Inflammatory macrophage treated with lipopolysaccharide for 1 hour (primary cell): ENCODE measurements at places on chromosomes 5 and 9.

DNA sequence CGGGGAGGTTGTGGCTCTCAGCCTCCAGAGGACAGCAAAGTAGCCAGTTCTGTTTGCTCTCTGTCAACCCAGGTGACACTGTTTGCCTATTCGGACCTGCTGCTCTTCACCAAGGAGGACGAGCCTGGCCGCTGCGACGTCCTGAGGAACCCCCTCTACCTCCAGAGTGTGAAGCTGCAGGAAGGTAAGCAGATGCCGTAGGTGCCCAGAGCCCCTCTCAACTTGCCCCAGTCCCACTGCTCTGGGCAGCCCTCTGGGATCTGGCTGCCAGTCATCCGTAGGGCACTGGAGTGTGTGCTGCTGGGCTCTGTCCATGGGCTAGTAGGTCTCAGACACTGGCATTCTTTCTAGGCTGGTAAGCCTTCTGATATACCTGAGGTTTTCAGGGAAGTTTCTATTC is 59.3 kb downstream of the RGS3 start:
- DNase-seq: no peak

DNA sequence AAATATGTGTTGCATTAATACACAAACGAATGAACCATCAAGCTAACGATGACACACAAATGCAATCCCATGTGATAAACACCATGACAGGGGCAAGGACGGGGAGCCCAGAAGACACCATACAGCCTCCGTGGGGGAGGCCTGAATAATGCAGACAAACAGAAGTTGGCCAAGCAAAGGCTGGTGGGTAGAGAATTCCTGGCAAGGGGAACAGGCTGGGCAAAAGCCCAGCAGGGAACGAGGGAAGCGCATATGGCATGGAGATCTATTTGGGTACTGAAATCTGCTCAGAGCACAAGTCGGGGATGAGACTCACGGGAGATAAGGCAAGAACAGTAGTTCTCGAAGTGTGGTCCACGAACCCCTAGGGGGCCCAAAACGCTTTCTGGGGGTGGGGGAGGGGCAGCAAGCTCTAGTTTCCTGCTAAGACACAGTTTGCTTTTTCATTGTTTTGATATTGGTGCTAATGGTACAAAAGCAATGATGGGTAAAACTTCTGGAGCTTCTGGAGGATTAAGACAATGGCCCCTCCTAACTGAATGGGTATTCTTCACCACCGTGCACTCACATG is 42.9 kb upstream of the FBXW11 start:
- DNase-seq: no peak

DNA sequence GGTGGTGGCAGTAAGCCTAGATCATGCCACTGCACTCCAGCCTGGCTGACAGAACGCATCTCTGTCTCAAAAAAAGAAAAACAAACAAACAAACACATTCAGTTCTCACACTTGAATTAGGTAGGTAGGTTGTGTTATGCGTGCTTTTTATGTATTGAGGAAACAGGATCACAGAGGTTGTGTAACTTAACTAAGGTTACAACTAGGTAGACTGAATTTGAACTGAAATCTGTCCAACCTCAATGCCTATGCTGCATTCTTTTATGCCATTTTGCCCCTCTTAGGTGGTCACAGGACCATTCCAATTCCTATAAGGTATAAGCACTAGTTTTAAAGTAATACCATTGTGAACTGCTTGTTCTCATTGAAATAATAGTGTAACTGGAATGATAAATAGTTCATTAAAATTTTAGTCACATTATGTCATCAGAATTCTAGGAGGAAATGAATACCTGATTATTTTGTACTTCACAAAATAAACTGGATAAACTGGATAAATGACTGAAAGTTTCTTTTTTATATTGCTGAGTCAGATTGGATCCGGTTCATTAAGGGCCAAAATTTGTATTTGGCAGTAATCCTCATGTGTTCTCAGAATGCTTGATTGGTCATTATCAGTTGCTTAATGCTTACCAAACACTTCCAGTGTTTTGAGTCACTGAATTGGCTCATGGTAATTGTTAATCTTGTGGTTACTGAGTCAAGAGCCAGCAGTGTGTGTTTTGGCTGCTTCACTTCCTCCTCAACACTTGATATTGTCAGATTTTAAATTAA is 7.1 kb downstream of the UBAP1 start:
- peak; percentile 96 for DNase-seq

DNA sequence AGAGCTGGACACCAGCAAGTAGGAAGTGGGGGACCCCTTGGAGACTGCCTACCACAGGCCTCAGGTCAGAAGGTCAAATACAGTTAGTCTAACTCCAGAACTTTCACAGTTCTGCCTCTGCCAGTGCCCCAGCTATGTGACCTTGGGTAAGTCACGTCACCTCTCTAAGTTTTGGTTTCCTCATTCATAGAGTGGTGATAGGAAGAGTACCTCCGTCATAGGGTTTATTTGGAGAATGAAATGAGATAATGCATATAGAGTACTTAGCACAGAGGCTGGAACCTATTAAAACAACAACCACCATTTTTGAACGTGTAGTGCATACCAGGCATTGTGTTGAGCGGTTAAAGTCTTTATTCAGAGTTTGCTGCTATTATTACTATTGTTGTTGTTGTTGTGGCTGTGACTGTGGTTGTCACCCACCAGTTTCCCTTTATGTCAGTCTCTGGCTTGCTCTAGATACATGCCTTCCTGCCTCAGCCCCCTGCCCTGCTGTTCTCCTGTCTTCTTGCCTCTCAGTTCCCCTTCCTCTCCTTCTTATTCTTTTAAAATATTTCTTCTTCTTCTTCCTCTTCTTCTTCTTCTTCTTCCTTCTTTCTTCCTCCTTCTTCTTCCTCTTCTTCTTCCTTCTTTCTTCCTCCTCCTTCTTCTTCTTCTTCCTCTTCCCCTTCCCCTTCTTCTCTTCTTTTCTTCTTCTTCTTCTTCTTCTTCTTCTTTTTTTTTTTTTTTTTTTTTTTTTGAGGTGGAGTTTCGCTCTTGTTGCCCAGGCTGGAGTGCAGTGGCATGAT is 67.8 kb downstream of the RALGPS1 start:
- no peak for DNase-seq

DNA sequence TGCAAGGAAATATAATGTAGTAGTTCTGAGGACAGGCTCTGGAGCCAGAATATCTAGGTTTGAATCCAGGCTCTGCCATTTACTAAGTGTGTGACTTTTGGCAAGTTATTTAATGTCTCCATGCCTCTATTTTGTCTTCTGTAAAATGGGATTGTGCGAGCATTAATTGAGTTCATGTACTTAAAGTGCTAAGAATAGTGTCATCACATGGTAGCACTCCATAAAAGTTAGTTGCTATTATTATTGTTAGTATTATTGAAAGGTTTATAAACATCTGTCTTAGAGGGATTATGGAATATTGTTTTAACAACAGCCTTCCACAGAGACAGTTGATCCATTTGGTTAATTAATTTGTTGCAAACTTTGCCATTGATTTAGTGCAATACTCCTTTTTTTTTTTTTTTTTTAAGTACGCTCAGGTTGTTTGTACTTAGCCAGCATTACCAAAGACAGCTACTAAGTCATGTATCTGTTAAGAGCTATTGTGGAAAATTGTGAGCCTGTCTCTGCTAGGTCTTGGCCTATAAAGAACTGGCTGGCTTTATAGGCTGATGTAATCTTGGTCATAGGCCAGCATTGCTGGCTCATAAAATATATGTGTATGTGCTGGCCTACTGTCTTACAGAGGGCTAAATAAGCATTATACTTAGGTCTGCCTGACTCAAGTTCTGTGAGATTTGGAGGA is 174.7 kb downstream of the WDR70 start:
- no peak for DNase-seq

DNA sequence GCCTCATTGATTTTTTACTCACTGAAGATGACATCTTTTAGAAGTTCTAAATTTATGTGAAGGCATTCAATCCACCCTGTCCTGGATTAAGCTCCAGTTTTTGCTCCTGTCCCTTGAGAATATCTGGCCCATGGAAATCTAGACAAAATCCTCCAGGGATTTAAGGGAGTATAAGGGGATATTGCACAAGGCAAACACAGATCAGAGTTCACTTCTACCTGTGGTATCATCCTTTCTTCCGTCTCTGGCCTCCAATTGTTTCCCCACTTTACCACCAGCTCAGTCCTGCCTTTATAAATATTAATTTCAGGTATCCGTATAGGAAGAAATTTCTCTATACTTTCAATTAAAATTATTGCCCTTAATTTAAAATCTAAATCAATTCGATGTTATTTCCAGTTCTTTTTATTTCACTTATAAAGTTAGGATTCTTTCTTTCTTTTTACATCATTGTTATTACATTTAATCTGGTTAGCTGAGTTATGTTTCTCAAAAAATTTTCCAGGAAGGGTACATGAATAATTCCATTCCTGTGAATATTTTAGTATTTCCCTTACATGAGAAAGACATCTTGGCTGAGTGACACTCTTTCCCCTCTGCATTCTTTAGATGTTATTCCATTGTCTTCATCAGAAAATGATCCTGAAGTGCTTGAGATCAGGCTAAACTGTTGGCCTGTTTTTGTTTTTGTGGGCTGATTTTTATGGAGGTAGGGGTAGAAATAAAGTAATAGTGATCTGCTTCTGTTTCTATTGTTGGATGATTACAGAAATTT is 194.3 kb upstream of the MAP3K1 start:
- DNase-seq: no peak

DNA sequence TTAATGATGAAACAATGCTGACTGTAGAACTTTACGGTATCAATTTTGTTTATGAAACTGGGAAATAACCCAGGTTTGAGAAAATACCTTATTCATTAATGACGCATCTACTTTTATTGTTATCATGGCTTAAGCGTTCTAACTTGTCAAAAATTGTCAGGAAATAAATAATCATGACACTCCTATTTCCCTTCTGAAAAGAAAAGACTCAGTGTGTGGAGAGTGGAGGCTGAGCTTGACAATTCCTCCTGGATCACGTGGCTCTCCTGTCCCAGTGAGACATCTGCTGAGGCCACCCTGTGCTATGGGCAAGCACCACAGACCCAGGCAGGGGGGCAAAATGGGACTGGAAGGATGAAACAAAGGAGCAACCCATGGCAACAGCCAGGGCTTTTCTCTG is 466.4 kb downstream of the ZNF608 start:
- DNase-seq: no peak

- no peak for DNase-seq
Measured at GRCh38 chr5:61256474-61256873, 75.6 kb upstream of the ZSWIM6 start.

- no peak for DNase-seq
Measured at GRCh38 chr5:6253846-6254245, 124.5 kb downstream of the MED10 start.

GRCh38 chr5:108556441-108557145 is 174.7 kb upstream of the FBXL17 start:
- no peak for DNase-seq

DNA sequence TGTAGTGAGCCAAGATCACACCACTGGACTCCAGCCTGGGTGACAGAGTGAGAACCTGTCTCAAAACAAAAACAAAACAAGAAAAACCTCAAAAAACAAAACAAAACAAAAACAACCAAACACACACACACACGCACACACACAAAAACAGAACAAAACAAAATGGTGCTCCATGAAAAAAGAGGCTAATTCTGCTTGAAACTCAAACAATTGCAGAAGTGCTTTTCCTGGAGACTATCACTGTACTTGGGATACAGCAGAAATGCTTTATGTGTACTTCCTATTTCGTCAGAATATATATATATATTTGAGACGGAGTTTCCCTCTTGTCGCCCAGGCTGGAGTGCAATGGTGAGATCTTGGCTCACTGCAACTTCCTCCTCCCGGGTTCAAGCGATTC is 49.9 kb upstream of the HSPA9 start:
- peak; percentile 82 for DNase-seq

DNA sequence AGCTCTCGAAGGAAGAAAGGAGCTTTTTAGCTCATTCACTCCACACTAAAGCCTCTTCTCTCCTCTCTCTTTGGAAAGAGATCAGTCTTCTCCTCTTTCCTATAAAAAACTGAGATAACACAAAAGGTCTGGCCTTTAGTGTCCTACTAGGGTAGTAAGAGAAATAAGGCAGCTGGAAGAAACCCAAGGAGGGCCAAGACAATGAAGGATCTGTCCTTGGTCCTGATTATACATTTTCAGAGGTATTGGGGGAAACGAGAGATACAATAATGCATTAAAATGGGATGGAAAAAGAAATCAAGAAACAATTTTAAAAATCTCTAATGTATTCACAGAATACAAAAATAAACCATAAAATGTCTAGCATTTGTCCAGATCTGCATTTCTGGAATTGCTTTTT is 184.0 kb downstream of the SLF1 start:
- no peak for DNase-seq

GRCh38 chr5:173825215-173825865 is 62.8 kb upstream of the CPEB4 start:
- DNase-seq: no peak

DNA sequence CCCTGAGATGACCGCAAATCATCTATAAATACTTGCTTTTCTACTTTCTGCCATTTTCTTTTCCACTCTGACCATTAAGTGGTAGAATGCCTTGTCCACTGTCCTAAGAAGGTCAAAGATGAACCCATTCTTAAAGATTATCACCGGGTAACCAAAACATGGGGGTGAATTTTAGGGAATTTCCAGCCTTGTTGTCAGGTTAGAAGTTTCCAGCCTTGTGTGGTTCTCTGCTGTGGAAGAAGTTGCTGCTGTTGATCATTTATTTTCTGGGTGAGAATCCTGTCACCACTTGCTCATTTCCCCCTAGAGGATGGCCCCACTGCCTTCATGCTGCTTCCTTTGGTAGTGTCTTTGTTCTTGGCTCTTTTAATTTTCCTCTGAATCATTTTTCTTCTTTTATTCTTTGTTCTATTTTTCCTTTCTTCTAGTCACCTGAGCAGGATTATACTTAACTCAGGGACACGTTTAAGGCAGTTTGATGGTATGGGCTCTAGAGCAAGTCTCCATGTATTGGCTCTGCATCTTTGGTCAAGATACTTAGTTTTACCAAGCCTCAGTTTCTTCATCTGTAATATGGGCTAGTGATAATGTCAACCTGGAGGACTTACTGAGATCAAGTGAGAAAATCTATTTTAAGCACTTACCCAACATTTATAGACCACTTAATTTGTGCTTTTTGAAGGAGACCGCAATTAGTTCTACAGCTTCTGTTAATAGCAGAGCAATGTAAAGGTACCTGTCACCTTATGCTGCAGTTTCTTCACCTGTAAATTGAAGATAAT is 266.2 kb downstream of the ARHGAP26 start:
- DNase-seq: peak; percentile 54

DNA sequence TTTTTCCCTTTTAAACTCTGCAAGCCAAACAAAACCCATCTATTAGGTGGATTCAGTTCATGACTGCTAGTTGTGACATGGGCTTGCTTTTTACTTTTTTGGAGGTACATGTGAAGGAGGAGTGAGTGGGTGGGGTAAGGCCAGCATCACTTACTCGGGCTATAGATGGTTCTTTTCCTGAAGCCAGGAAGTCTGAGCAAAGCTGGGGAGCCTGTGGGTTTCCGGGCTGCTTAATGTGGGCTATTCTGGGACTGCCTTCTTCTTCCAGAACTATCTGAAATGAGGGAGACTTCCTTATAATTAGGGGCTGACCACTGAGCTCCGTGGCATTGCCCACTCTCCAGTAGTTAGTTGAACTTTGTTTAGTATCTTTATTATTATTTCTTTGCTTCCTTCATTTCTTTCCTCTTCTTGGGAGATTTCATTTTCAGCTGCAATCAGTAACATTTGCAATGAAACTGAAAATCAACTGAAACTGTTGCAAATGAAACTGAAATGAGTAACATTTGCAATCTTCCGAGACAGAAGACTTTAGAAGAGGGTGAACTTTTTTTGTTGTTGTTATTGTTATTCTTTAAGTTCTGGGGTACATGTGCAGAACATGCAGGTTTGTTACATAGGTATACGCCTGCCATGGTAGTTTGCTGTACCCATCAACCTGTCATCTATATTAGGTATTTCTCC is 204.9 kb downstream of the LRRC70 start:
- DNase-seq: peak; percentile 1
